ENCODE measurements at places on chromosomes 1 and 21.

GRCh38 chr1:57344265-57344664 lies 79.6 kb downstream of the DAB1 start:
- DNase-seq = no peak

GRCh38 chr1:184992271-184992670 lies 18.0 kb upstream of the NIBAN1 start:
- no peak for DNase-seq

GRCh38 chr1:247419336-247419735 lies 3.4 kb downstream of the NLRP3 start:
- no peak for DNase-seq

DNA sequence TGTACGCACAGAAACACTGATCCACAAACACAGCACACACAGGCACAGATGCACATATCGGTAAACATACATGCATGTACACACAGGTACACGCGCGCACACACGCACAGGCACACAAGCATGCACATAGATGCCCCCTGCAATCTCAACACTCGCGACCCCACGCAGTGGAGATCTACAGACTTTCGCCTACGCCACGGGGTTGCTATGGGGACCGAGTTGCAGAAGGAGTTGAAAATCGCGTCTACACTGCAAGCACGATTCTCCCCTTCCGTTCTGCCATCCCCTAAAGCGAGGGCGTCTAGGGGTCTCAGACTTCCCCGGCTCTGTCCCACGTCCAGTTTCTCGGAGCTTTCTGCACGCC lies 826 bp downstream of the TRIM17 start:
- DNase-seq = no peak

DNA sequence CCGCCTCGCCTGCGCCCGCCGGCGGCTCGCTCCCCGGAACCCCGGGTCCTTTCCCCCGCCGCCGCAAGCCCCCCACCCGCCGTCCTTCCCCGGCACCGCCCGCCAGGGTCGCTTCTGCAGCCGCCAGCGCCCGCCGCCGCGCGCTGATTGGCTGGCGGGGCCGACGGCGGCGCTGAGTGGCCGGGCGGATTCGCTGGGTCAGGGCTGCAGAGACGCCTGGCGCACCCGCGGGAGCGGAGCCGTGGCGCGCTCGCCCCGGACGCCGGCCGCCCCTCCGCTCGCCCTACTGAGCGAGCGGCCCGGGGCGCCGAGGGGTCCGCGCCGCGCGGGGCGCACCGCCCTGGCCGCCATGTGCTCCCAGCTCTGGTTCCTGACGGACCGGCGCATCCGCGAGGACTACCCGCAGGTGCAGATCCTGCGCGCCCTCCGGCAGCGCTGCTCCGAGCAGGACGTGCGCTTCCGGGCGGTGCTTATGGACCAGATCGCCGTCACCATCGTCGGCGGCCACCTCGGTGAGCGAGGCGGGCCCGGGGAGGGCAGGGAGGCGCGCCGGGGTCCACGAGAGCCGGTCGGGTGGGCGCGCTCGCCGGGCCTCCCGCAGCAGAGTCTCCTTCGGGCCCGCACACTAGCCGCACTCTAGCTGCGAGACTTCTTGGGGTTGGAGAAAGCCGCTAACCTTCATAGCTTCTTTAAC lies at the start of gene RIMKLA:
TSS of gene RIMKLA (plus strand) at position 207 of the 694 bp plus-strand sequence. CDS start at position 350, 143 bp downstream.
- DNase-seq = peak; percentile 28
